ENCODE measurements at places on chromosomes 1 and 21. TPM values are rescaled to one million over a fixed set of nuclear protein-coding genes. Genes with fewer than 3 reads are reported as not detected.

GRCh38 chr1:65310078-65310587 lies 790 bp downstream of the DNAJC6 start:
- no peaks in the 10 kb centered on the region for H3K36me3 ChIP-seq
- no peak overlapping the region for H3K27ac ChIP-seq
- H3K27me3 ChIP-seq = peaks cover 10% of the 10 kb centered on the region
- no peak for DNase-seq
- peaks cover 4% of the 10 kb centered on the region for H3K4me1 ChIP-seq
- H3K4me3 ChIP-seq = peak overlapping the region; percentile 45

- H3K4me1 ChIP-seq = peaks cover 21% of the 10 kb centered on the region
- DNase-seq = no peak
- no peak overlapping the region for H3K27ac ChIP-seq
These were observed 147.5 kb downstream of the FOXD2 start for GRCh38 chr1:47585141-47585902.

RAB25 gene
- 58.0 TPM for total RNA-seq

CYYR1 gene
- 28.1 TPM for total RNA-seq

GRCh38 chr1:228315945-228316588 lies 90.6 kb downstream of the TRIM11 start:
- DNase-seq = peak; percentile 39
- peaks cover 30% of the 10 kb centered on the region for H3K36me3 ChIP-seq
- no peaks in the 10 kb centered on the region for H3K27me3 ChIP-seq
- no peak overlapping the region for H3K4me3 ChIP-seq

DNA sequence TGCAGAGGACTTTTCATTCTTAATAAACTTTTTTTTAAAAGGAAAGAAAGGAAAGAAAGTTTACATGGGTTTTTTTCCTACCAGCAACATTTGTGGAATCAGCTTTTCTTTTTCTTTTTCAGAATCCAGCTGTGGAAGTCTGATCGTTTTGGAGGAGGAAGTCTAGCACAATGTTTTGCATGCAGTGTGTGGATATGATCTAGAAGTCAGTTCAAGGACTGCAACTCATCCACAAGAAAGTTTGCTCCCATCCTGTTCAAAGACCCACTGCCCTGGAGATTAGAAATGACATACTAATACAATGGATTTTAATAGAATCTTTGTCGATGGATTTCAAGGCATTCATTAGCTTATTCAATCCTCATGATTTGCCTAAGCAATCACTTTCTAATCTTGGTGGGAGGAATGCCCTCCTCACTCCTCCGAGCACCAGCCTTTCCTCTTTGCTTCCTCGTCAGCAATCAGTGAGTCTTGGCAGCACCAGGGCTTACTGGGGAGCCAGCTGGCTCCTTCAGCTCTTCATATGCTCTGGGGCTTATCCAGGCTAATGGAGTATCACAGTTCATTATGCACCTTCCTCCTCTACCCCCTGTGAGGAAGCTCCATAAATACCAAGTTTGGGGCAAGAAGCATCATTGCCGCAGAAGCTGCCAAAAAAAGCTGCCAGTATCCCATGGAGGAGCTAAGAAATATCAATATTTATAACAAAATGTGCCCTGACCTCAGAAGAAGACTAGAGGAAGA lies 392.3 kb upstream of the PKN2 start:
- H3K27me3 ChIP-seq = no peaks in the 10 kb centered on the region
- no peaks in the 10 kb centered on the region for H3K36me3 ChIP-seq
- no peaks in the 10 kb centered on the region for H3K4me1 ChIP-seq
- no peak for DNase-seq
- H3K27ac ChIP-seq = no peak overlapping the region

RGS18 gene
- total RNA-seq = 13.0 TPM

PLEKHN1 gene
- 1.2 TPM for total RNA-seq

- no peak overlapping the region for H3K27ac ChIP-seq
- no peak for DNase-seq
- peaks cover 18% of the 10 kb centered on the region for H3K4me1 ChIP-seq
- no peak overlapping the region for H3K4me3 ChIP-seq
These were observed 52.2 kb downstream of the ZBTB40 start for GRCh38 chr1:22503721-22504410.

DNA sequence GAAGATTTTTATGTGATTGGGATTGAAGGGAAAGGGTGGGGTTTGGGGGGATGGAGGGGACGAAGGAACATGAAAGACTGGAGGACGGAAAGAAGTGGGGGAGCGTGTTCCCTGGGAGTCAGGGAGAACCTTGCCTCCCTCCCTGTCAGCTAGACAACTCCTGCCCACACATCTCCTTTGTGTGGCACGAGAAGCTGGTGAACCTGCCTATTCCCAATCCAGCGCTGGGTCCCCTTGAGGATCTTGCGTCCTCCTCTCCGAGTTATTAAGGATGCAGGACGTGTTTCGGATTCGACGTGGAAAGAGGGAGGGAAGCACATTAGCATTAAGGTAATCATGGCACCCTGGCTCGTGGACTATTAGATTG lies 1.4 kb downstream of the LRRC7 start:
- peaks cover 48% of the 10 kb centered on the region for H3K27me3 ChIP-seq
- no peaks in the 10 kb centered on the region for H3K36me3 ChIP-seq
- no peak overlapping the region for H3K4me3 ChIP-seq
- no peak overlapping the region for H3K27ac ChIP-seq
- no peak for DNase-seq

RNASEL gene
- 16.5 TPM for total RNA-seq

RUNX3 gene
- total RNA-seq = 13.1 TPM

DNA sequence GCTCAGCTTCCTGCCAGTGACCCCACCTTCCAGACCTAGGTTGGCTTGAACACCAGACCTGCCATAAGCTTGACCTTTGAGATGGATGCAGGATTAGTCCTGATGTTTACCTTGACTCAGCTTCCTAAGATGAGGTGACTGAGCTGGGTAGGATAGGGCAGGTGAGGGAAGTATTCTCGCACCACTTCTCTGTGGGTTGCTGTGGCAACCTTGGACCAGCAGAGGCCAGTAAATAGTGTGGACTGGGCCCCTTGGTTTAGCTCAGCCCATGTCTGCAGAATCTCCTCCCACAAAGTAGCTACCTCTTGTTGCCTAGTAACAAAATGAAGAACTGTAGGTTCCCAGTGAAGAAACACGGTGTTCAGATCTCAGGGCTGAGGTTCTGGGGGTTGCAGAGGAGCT lies 8.4 kb downstream of the RPS6KA1 start:
- no peak overlapping the region for H3K4me3 ChIP-seq
- no peak overlapping the region for H3K27ac ChIP-seq
- H3K4me1 ChIP-seq = peaks cover 73% of the 10 kb centered on the region
- peak; percentile 63 for DNase-seq
- H3K36me3 ChIP-seq = peaks cover 12% of the 10 kb centered on the region

DNA sequence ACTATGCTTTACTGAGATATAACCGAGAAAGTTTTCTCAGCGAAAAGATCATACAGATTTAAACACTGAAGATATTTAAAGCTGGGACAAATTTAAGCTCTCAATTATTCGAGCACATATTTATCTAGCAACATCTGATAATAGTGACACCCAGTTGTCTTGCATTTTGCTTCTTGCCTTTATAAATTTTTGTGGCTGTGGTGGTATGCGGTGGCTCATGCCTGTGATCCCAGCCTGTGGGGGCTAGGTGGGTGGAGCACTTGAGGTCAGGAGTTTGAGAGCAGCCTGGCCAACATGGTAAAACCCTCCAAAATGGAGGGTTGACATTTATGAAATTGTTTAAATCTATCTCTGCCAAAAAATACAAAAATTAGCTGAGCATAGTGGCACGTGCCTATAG lies 312.2 kb downstream of the SPATA17 start:
- H3K4me3 ChIP-seq = no peak overlapping the region
- no peak for DNase-seq
- H3K27me3 ChIP-seq = no peaks in the 10 kb centered on the region
- H3K27ac ChIP-seq = no peak overlapping the region
- H3K36me3 ChIP-seq = no peaks in the 10 kb centered on the region

DNA sequence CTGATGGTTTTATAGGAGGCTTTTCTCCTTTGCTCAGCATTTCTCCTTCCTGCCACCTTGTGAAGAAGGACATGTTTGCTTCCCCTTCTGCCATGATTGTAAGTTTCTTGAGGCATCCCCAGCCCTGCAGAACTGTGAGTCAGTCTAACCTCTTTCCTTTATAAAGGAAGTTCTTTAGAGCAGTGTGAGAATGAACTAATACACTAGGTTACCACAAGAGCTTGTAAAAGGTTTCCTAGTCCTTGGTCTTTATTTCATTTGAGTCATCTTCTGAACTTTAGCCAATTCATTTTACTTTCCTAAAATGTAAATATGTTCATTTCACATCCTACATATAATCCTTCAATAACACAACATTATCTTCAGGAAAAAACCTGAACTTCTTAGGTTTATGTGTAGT lies 365.3 kb downstream of the HHIPL2 start:
- no peaks in the 10 kb centered on the region for H3K4me1 ChIP-seq
- no peaks in the 10 kb centered on the region for H3K27me3 ChIP-seq
- no peaks in the 10 kb centered on the region for H3K36me3 ChIP-seq
- no peak overlapping the region for H3K4me3 ChIP-seq
- H3K27ac ChIP-seq = no peak overlapping the region

DNA sequence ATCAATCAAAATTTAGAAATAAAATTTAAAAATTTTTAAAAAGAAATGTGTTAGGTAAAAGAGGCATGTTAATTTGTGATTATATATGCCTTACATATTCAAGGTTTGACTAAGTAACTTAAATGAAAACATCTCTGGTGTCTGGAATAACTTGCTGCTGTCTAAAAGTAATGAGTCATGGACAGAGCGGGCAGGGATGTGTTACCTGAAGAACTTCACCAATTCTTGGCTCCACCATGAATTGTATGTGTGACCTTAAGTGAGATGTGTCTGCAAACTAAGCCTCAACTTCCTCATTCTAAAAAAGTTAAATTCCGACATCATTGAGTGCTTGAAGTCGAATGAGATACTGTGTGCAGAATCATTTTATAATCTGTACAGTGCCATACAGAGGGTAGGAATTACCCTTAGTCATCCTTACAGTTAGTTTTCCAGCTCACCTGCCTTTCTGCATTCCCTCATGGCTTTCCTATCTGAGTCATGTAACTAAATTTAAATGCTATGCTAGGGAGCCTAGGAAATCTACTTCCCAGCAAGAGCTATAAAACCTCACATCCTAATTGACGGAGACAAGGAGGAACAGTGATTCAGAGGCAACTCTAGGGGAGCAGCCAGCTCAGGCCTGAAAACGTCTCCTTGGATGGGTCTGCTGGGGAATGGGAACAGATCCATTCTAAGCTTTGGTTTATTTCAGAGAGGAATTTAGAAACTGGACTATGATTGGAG lies 100.7 kb upstream of the TSPAN2 start:
- no peaks in the 10 kb centered on the region for H3K36me3 ChIP-seq
- DNase-seq = no peak
- no peak overlapping the region for H3K4me3 ChIP-seq
- no peaks in the 10 kb centered on the region for H3K4me1 ChIP-seq
- no peaks in the 10 kb centered on the region for H3K27me3 ChIP-seq

DNA sequence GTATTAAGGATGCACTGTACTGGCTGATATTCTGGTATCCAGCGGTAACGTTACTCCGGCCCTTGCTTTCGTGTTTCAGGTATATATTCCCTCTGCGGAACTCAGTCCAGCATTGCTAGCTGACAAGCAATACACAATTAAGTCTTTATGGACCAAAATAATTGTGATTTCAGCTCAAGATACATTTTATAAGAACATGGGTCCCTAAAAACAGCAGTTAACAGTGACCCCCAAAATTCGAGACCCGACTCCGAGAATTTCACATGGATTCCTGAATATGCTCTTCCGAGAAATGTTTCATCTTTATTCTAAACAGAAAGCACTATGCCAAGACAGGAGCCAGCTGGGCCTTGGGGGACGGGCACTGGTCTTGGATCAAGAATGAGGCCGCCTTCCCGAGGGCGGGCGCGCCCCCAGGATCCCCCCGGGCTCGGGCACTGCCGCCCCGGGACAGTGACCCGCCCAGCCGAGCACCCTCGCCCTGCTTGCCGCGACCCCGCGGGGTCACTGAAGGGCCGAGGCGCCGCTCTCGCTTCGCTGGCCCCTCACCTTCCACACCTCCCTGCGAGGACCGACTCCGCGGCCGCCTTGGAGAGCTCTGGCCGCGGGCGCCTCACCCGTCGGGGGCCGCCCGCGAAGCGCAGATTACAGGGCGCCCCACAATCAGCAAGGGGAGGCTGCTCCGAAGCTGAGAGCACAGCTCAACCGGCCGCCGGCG lies 610 bp downstream of the SCYL3 start:
- peaks cover 40% of the 10 kb centered on the region for H3K4me1 ChIP-seq
- peaks cover 6% of the 10 kb centered on the region for H3K36me3 ChIP-seq
- DNase-seq = peak; percentile 67
- peak overlapping the region; percentile 99 for H3K27ac ChIP-seq

CRP gene
- total RNA-seq = not detected

DNA sequence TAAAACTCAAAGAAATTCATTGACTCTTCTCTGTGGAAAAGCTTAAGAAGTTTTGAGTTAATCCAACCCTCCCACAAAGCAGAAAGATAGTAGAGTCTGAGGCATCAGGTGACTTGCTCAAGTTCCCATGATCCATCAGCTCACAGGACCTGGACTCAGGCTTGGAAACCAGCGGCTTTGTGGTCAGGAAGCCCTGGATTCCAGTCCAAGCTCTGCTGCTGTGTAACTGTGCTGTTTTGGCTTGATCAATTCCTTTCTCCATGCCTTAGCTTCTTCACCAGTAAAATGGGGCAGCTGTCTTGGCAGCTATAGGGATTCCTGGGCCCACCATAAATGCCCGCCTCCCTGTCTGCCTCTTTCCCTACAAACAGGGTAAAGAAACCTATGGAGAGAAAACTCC lies 180.2 kb downstream of the HIVEP3 start:
- H3K36me3 ChIP-seq = no peaks in the 10 kb centered on the region
- H3K27me3 ChIP-seq = no peaks in the 10 kb centered on the region
- peaks cover 54% of the 10 kb centered on the region for H3K4me1 ChIP-seq
- peak overlapping the region; percentile 31 for H3K4me3 ChIP-seq
- H3K27ac ChIP-seq = peak overlapping the region; percentile 83

SEMA6C gene
- total RNA-seq = 6.4 TPM

UCK2 gene
- total RNA-seq = 8.3 TPM

- no peak overlapping the region for H3K4me3 ChIP-seq
- H3K4me1 ChIP-seq = no peaks in the 10 kb centered on the region
- H3K36me3 ChIP-seq = no peaks in the 10 kb centered on the region
- H3K27me3 ChIP-seq = no peaks in the 10 kb centered on the region
- no peak for DNase-seq
These were observed 85.3 kb upstream of the GPR88 start for GRCh38 chr1:100452641-100453040.

Data from lower lobe of right lung (tissue), 2 donors.